ENCODE measurements at places on chromosomes 3 and 15. TPM values are rescaled to one million over a fixed set of nuclear protein-coding genes. Genes with fewer than 3 reads are reported as not detected.

DNA sequence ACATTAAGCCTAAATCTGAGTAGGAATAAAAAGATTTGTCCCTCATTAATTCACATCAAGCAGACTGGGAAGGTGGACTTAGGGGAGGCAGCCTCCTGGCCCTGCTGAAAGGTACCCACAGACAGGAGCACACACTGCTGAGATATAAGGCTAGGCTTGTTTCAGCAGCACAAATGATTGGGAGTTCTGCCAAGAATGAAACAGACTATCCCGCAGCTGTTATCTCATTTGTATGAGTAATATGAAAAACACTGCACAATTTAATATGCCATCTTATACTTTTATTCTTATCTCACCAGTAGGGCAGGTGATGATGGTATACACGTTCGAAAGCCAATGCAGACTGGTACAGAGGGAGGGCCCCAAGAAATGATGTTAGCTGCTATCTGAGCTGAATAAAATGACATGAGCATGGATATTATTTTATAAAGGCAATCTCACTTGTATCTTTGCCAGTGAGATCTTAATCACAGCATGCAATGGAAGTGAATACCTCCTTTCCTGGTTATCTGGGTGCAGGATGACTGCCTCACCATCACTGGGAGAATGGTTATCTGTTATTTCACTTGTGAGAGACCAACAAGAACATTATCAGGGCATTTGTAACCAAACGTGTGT lies 258.7 kb upstream of the PPP2R3A start:
- no peak for DNase-seq

GRCh38 chr3:127291114-127291513 lies 3.3 kb upstream of the PRR20G start:
- DNase-seq = no peak

- DNase-seq = peak; percentile 22
Observed at GRCh38 chr3:31132132-31132769, 237.8 kb upstream of the GADL1 start.

- DNase-seq = no peak
Observed at GRCh38 chr3:126147932-126148683, 32.3 kb downstream of the ALDH1L1 start.

FAH gene
- polyA plus RNA-seq = 35.1 TPM

DNAH12 gene
- 1.7 TPM for polyA plus RNA-seq
